ENCODE measurements at places on chromosomes 5 and 9. TPM values are rescaled to one million over a fixed set of nuclear protein-coding genes. Genes with fewer than 3 reads are reported as not detected.

LCP2 gene
- total RNA-seq = 3.3 TPM

RASGRF2 gene
- total RNA-seq = 3.0 TPM

WNK2 gene
- total RNA-seq = 136 TPM

TMEFF1 gene
- total RNA-seq = 1.7 TPM

PTGER4 gene
- total RNA-seq = 78.3 TPM

SLCO6A1 gene
- not detected for total RNA-seq

CACFD1 gene
- total RNA-seq = 23.0 TPM

OR1J2 gene
- not detected for total RNA-seq

CENPK gene
- 4.9 TPM for total RNA-seq

DNA sequence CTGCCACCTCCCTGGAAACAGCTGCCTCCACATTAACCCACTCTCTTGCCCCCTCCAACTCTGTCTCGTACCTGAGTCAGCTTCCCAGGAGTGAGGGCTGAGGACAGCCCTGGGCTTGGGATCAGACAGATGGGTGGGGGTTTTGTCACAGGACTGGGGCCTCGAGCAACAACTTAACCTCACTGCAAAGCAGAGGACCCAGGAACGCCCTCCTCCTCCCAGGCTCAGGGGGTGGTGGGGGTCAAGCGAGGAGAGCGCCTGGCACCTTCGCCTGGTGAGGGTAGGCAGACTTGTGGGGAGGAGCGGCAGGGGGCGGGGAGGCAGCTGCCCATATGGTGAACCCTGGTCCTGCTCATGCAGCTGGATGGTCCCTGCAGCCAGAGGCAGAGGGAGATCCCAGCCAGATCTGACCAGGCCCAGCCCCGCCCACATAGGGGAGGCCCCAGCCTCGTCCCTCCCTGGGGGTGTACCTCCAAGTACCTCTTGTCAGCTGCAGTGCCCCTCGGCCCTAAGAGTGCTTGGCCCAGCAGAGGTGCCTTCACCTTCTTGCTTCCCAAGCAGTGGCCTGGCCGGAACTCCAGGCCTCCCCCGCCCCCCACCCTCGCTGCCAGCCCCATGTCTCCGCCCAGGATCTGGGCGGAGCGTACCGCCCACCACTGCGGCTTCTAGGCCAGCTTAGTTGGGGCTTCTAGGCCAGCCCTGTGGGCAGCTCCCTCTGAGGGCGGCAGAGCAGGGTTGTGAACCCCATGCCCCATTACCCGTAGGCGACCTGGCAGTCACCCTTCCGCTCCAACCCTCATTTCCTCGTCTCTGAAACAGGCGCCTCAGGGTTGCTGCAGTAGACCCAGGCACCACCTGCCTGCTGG lies at the start of gene SARDH:
Gene SARDH (minus strand): TSS at position 579 of the 866 bp plus-strand sequence. CDS start 4,179 bp downstream, outside the sequence.
- no peak for DNase-seq

DNA sequence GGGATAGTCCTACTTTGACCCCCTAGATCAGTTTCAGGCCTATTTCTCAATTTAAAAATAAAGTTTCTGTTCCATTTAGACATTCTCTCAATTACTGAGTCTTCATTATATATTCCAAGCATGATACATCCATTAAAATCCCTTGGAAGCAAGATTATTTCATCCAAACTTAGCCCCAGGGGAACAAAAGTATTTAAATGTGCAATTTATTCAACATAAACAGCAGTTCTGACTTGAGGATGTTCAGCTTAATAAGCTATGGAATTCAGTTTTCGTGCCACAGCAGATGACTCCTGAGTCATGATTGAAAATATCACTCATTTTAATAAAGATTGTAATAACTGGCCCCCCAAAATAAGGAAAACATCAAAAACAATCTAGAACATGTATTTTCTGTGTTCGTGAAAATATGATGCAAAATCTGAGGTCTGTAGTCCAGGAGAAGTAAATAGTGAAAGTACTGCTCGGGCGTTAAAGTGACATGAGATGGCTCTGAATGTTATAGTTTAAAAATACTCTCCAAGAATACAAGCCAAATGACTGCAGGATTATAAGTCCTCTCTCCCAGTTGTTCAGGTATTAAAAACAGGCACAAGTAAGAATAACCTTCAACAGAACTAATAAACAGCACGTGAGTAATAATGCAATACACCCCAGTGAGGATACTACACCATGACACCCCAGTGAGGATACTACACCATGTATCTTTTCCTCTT lies 67.1 kb downstream of the RETREG1 start:
- DNase-seq = no peak

DNA sequence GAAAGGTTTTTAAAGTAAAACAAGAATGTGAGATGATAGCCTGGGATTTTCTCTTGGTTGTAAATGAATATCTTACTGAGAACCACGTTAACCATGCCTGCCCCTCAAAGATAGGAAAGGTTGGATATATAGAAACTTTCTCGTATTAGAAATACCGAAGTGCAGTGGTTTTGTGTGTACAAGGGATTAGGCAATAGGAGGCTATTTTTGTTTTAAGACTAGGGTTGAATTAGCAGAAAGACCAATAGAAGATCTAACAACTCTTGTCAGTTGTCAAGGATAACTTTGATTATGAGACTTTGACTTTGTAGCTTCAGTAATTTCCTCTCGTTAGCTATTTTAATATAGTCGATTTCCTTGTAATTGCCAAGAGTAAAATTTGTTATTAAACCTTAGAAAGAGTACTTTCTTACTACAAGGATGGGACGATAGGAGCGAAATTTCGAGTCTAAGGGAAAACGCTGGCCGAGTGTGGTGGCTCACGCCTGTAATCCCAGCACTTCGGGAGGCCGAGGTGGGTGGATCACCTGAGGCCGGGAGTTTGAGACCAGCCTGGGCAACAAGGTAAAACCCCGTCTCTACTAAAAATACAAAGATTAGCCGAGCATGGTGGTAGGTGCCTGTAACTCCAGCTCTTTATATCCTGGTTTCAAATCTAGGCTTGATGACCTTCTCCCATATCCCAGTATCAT lies 838 bp downstream of the POLK start:
- no peak for DNase-seq

GRCh38 chr5:75729321-75729720 lies 12.1 kb upstream of the POC5 start:
- no peak for DNase-seq

- no peak for DNase-seq
Observed at GRCh38 chr5:59564895-59565294, 328.6 kb downstream of the PDE4D start.

DNA sequence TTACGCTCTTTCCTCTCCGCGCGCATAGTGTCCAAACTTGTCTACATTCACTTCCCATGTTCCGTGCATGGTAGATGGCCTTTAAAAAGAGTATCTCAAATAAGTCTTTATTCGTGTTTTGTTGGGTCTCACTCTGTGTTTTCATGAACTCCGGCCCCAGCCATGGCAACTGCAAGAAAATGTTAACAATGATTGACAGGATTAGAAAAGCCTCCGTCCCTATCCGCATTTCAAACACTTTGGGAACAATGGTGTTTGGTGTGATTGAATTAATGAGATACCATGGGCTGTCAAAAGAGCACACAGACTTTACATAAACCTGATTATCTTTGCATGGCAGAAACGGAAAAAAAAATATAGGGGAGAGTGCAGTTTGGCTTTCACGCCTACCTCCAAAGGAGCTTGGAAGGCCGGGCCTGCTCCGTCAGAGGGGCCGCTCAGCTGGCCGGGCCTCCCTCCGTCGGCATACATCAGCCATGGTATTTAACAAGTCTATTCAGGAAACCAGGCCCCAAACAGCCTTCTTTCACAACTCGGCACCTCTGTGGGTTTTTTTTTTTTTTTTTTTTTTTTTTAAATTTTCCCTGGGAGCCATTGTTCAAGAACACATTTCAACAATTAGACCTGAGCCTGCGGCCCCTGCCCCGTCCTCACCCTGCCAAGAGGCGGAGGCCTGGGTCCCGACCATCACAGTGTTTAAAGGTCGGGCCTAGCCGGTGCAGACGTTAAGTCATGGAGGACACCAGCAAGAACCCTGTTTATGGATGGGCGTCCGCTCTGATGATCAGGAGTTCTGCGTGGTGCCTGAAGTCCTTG lies 323.8 kb upstream of the IRX4 start:
- DNase-seq = no peak

DNA sequence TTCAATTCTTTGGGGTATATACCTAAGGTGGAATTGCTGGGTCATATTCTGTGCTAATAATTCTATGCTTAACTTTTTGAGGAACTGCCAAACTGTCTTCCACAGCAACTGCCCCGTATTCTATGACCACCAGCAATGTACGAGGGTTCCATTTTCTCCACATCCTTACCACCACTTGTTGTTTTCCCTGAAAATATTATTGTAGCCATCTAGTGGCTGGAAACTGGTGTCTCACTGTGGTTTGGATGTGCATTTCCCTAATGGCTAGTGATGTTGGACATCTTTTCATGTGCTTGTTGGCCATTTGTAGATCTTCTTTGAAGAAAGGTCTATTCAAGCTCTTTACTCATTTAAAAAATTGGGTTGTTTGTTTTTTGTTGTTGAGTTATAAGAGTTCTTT lies 30.7 kb downstream of the MSX2 start:
- DNase-seq = no peak

DNA sequence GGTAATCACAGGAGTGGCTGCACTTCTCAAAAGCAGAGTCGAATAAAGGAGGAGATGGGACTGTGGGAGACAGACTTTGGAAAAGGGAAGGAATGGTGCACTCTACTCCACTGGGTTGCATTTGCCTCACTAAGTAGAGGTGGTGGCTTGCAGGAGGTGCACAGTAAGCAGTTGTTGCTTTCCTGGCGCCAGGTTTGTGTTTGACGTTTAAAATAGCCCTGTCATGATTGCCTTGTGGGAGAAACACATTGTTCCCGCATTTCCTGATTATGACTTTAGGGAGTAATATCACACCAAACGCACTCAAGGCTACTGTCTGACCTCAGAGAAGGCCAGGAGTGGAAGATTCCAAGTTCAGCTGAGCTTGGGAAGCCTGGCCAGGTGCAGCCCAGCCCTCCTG lies 36.7 kb downstream of the DMRT1 start:
- DNase-seq = no peak

DNA sequence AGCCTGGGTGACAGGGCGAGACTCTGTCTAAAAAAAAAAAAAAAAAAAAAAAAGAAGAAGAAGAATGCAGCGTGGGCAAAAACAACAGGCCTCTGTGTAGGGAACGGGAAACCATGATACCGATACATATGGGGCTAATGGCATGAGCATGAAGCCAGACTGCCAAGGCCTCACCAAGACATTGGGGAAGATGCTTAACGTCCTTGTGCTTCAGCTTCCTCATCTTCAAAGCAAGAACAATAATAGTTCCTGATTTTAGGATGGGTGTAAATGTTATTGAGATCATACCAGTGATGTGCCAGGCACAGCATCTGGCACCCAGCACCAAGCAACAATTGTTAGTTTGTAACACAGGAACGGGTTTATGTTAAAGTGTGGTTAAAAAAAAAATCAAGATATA lies 51.4 kb downstream of the NEURL1B start:
- no peak for DNase-seq

DNA sequence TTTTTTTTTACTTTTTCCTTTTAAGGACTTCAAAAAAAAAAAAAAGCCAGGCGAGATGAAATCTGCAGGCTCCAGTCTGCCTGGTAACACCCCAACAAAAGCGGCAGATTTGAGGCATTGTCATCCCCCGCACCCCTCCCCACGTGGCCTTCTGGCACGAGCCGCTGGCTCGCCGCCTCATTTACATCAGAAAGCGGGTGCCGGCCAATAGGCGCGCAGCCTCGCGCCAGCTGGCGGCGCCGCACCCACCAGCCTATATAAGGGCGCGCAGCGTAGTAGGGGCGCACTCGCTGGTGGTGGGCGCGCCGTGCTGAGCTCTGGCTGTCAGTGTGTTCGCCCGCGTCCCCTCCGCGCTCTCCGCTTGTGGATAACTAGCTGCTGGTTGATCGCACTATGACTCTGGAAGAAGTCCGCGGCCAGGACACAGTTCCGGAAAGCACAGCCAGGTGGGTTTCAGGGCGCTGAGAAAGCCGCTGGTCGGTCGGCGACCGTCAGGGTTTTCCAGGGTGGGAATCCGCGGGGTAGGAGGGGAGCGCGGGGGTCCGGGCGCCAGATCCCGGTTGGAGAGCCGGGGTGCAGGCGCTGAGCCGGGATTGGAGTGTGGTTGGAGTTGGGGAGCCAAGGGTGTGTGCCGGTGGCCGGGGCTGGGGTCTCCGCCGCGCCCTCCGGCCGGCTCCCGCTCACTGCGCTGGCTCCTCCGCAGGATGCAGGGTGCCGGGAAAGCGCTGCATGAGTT lies at the start of gene GADD45G:
Gene GADD45G (plus strand): TSS at position 284 of the 736 bp plus-strand sequence. CDS start 110 bp downstream, at position 394.
- peak; percentile 90 for DNase-seq

DNA sequence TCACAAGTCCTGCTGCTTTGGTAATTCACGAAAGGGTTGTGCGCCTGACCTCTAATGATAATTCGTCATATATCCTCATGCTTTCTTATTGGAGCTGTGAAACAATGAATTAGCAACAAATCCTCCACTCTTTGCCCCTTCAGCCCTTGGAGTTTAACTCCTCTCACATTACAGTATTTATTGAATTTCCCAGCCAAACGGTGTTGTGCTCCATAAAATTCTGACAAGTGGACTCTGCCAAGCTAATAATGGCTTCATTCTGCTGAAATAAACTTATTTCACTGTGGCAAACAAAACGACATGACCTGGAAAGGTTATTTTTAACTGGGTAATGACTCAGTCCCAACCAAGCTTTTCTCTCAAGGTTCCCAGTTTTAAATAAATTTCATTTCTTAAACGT lies 984.4 kb upstream of the DMAC1 start:
- DNase-seq = no peak

Measured in prostate gland (tissue), 2 donors.